ENCODE measurements at places on chromosomes 5 and 9.

DNA sequence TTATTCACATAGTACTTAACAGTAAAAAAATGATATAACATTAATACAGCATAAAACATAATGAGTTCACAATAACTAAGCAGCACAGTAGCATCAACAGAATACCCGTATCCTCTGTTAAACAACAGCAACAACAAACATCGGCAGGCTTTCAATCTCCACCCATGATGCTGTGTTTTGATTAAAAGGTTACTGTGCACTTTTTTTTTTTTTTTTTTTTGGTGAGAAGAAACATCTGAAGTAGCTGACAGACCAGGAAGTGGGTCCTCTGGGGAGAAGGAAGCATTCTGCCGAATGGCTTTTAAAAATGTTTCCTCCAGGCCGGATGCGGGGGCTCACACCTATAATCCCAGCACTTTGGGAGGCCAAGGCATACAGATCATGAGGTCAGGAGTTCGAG lies 282.3 kb downstream of the EPB41L4A start:
- no peak for DNase-seq

GRCh38 chr5:142640316-142641005 lies 45.4 kb downstream of the FGF1 start:
- DNase-seq, result no peak

DNA sequence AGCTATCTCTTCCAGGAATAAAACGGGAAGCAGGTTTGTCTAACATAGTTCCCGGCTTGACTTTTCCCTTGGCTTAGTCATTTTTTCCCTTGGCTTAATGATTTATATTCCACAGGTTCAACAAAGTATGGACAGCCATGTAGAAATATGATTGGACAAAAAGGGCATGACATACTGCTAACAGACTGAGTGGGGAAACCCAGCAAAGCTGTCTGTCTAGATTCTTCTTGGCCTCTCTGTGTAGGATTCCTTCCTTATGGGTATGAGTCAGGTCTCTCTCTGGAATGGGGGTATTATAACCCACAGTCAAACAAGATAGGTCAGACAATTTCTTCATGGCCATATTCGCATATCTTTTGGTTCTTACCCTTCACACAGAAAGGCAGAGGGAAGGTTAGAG lies 5.7 kb upstream of the MTAP start:
- no peak for DNase-seq

GRCh38 chr5:23208959-23209431 lies 298.4 kb upstream of the PRDM9 start:
- peak; percentile 10 for DNase-seq

GRCh38 chr9:128097543-128098296 lies 29.7 kb downstream of the SLC25A25 start:
- no peak for DNase-seq

DNA sequence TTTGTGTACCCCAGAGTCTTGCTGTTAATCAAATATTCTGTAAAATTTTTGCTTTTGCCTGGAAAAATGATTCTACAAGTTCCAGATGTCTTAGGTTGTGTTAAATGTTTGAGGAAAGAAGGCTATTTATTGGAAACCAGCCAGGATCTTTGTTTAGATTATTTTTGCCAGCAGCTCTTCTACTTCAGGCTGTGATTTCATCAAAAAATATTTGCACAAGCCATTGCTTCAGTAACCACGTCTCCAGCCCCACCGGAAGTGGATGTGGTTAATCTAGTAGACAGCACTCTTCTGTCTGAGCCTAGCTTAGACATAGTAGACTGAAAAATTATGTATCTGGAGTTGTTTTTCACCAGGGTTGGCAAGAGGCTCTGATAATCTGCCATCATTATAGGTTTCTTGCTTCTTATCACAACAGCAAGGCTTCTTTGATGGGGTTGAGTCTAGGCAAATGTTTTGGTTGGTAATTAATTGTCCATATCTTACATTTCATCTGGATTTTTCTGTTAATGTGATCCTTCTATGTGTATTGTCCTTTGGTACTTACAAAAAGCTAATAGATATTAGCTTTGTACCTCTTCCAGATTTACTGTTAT lies 17.1 kb downstream of the KCTD16 start:
- DNase-seq, result peak; percentile 88

DNA sequence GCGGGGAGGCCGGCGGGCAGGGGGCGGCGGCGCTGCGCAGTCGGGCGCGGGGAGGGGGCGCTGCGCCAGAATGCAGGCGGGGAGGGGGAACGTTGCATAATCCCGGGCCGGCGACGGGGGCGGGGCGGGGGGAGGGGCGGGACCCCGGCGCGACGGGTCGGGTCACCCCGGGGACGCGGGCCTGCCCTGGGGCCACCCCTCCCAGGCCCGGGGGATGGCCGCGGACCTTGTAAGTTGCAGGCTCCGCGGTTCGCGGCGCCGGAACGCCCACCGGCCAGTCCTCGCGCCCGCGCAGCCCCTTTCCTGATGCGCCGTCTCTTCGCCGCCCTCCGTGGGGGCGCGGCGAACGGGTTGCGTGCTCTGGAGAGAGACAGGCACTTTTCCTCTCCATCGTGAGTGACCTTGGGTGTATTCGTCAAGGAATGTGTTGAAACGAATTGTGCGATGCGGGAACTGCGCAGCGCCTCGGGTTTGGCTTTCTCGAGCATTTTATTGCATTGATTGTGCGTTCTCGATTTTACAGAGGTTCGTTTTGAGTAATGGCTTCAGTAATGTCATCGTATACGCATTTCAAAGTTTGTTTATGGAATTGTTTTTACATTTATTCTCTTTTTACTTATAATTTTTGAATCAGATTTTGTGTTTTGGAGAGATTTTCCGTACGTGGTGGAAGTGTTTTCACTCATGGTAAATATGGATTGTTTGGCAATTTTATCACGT lies 802 bp downstream of the SPIN1 start:
- DNase-seq, result peak; percentile 66

DNA sequence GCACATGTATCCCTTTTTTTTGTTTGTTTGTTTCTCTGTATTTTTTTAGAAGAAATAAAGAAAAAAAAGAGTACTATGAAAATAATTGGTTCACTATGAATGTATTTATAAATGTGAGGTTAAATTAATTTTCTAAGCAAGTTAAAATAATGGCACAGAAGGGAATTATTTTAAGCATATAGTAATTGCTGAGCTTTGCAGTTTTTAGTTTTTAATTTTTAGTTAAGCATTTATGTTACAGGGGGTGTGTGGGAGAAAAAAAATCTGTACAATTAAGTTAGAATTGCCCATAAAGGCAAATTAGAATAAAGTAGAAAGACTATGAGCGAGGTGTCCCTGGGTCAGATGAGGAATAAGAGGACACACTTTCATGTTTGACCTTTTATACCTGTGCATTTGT lies 152.6 kb downstream of the CDH18 start:
- no peak for DNase-seq

GRCh38 chr9:134741846-134742245 lies 100.2 kb downstream of the COL5A1 start:
- DNase-seq, result no peak

DNA sequence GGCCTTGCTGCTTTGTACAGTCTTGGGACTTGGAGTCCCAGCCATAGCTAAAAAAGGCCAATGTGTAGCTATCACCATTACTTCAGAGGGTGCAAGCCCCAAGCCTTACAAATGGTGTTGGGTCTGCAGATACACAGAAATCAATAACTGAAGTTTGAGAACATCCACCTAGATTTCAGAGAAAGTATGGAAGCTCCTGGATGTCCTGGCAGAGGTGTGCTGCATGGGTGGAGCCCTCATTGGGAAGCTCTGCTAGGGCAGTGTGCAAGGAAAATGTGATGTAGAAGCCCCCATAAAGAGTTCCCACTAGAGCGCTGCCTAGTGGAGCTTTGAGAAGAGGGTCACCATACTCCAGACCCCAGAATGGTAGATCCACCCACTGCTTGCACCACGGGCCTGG lies 626.7 kb upstream of the COX7C start:
- DNase-seq, result no peak

Measured in activated naive CD4-positive, alpha-beta T cell treated with anti-CD3 and anti-CD28 coated beads for 36 hours (primary cell).